ENCODE measurements at places on chromosomes 3 and 15.

- no peak for DNase-seq
These were observed 444.0 kb downstream of the MFSD1 start for GRCh38 chr3:159245871-159246270.

DNA sequence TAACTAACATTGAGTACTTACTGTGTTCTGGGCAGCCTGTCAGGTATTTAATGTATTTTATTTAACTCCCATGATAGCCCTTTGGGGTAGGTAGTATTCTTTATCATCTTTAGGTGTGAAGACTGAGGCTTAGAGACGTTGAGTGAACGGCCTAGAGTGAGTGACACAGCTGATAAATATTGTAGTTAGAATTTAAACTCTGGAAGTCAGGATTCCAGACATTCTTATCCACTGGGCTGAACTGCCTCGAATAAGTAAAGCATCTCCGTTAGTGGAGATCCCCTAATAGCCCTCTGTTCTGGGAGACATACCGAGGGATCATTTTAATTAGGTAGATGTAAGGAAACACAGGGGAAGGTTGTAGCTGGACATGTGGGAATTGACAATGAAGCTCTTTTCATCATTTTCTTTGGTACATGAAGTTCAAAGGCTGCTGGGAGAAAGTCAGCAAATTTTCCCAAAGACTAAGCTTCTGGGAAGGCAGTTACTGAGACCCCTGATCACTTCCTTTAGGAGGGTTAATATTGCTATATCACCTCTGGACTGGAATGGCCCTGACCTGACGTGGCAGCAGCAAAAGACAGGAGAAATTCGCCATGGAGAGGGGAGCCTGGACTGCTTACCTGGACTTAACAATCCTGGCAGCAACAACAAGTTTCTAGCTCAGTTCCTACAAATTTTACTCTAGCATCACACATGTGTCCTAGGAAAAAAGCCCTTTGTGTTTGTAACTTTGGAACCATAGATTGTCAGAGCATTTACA lies 11.7 kb upstream of the PDCD6IP start:
- no peak for DNase-seq

- DNase-seq: no peak
These were observed 8.0 kb downstream of the OR5K3 start for GRCh38 chr3:98398513-98398912.

GRCh38 chr3:61650276-61650675 lies 88.9 kb downstream of the PTPRG start:
- DNase-seq: peak; percentile 79

- no peak for DNase-seq
These were observed 586.7 kb downstream of the NTRK3 start for GRCh38 chr15:87669846-87670245.

GRCh38 chr3:156582532-156583183 lies 27.7 kb upstream of the SSR3 start:
- no peak for DNase-seq

- DNase-seq: no peak
These were observed 78.5 kb downstream of the TRAK1 start for GRCh38 chr3:42169579-42170120.

GRCh38 chr3:48662753-48663488 lies at the start of gene CELSR3:
TSS of gene CELSR3 (minus strand) at chr3:48662886. CDS start at chr3:48662634, 252 bp downstream.
- DNase-seq: peak; percentile 77

- peak; percentile 92 for DNase-seq
These were observed 3.7 kb downstream of the BMF start for GRCh38 chr15:40104865-40105516.

- no peak for DNase-seq
These were observed 43.0 kb upstream of the ABI3BP start for GRCh38 chr3:101036213-101036618.
